Esophagus muscularis mucosa (tissue), 4 donors: ENCODE measurements at places on chromosomes 16 and 17. TPM values are rescaled to one million over a fixed set of nuclear protein-coding genes. Genes with fewer than 3 reads are reported as not detected.

- DNase-seq = no peak
- peaks cover 78% of the 10 kb centered on the region for H3K4me1 ChIP-seq
- peaks cover 70% of the 10 kb centered on the region for H3K27me3 ChIP-seq
- no peaks in the 10 kb centered on the region for H3K36me3 ChIP-seq
These were observed 1.6 kb downstream of the IRX3 start for GRCh38 chr16:54284931-54285413.

DNA sequence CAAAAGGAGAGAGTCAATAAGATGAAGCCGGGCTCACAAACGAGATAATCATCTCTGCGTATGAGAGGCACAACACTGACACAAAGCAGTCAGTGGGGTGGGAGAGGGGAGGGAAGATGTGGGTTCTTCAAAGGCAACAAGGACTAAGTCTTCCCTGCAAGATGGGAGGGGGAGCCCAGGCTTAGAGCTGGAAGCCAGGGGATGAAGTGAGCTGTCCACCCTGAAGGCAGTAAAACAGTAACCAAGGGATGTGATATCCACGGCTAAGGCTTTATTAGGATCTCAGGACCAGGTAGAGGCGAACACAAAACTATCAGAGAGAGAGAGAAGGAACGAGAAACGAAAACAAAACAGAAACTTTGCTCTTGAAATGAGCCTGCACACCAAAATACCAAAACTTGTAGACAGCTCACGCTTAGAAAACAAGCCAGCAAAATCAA, 115.9 kb downstream of the DYNLRB2 start:
- H3K36me3 ChIP-seq = no peaks in the 10 kb centered on the region
- no peak overlapping the region for H3K27ac ChIP-seq
- H3K4me1 ChIP-seq = no peaks in the 10 kb centered on the region

DNA sequence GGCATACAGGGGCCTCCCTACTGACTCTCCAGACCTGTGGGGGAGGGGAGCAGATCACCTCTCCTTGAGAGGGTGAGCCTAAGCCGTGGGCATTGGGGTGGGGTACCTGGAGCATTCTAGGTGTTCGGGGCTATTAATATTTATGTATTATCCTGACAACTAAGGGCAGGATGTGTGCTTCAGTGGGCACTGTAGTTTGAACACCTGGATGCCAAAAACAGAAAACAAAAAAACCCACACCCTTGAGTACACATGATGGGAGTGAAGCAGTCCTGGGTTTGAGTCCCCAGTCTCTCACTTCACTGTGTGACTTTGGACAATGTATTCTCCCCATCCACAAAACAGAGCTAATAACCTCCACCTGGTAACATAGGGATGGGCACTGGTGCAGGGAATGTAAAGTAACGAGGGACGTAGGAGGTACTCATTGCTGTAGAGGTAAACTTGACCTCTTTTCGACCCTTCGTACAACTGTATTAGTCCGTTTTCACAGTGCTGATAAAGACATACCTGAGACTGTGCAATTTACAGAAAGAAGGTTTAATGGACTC, 257.8 kb downstream of the CPPED1 start:
- no peak for DNase-seq
- no peaks in the 10 kb centered on the region for H3K4me1 ChIP-seq
- H3K27me3 ChIP-seq = no peaks in the 10 kb centered on the region
- H3K4me3 ChIP-seq = no peak overlapping the region
- no peaks in the 10 kb centered on the region for H3K36me3 ChIP-seq

Gene CIITA
- total RNA-seq = 6.8 TPM

DNA sequence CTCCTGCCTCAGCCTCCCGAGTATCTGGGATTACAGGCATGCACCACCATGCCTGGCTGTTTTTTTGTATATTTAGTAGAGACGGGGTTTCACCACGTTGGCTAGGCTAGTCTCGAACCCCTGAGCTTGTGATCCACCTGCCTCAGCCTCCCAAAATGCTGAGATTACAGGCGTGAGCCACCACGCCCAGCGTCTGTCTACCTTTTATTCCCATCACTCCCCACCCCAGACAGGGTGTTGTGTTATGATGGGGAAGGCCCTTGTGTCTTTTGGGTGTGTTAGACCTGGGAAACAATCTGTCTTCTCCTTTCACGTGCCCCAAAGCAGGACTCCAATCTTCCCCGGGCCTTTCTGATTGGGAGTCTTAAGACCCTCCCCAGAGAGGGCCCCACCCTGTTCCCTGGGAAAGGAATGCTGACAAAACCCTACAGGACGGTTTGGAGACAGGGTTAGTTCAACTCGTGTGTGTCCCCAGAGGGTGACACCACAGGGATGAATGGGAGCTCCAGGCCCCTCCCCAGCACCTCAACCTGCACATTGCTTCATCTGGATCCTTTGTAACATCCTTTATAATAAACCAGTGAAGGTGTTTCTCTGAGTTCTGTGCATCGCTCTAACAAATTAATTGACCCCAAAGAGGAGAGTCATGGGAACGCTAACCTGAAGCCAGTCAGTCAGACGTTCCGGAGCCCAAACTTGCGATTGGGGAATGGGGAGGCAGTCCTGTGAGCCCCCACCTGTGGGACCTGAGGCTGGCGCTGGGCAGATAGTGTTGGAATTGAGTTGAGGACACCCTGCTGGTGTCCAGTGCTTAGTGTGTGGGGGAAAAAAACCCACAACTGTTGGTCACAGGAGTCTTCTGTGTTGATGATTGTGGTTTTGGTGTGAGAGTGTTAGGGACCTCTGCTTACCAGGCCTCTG, 3.2 kb upstream of the ELOB start:
- H3K36me3 ChIP-seq = no peaks in the 10 kb centered on the region
- no peak overlapping the region for H3K4me3 ChIP-seq

DNA sequence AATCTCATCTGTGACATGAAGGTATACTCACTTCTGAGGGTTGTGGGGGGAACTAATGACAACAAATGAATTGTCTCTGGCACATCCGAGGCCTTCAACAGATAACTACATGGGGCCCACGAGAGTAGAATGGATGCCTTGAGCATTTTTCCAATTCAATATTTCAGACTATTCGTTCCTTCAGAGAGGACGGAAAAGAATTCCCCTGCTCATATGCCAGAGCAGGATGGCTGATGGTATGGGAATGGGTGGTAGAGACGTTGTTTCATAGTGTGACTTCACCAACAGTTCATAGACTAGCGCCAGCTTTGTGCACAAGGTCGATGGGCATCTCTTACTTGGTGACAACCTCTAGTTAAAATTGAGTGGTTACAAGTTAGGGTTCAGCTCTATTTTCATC, 61.3 kb downstream of the HLF start:
- H3K36me3 ChIP-seq = peaks cover 10% of the 10 kb centered on the region
- no peak overlapping the region for H3K27ac ChIP-seq
- no peak for DNase-seq
- no peak overlapping the region for H3K4me3 ChIP-seq

GRCh38 chr16:83579027-83579426, 228.8 kb upstream of the HSBP1 start:
- H3K4me1 ChIP-seq = no peaks in the 10 kb centered on the region
- H3K36me3 ChIP-seq = no peaks in the 10 kb centered on the region
- no peak overlapping the region for H3K4me3 ChIP-seq
- no peak for DNase-seq
- no peaks in the 10 kb centered on the region for H3K27me3 ChIP-seq
- no peak overlapping the region for H3K27ac ChIP-seq

Gene NPIPB6
- total RNA-seq = not detected

- no peaks in the 10 kb centered on the region for H3K27me3 ChIP-seq
- H3K27ac ChIP-seq = no peak overlapping the region
- DNase-seq = no peak
- H3K4me1 ChIP-seq = no peaks in the 10 kb centered on the region
These were observed 601.5 kb upstream of the SOX9 start for GRCh38 chr17:71519285-71519684.

- no peak for DNase-seq
- no peaks in the 10 kb centered on the region for H3K27me3 ChIP-seq
- H3K4me3 ChIP-seq = no peak overlapping the region
- no peak overlapping the region for H3K27ac ChIP-seq
These were observed 126.9 kb downstream of the SPACA3 start for GRCh38 chr17:33118391-33119075.

Gene MYH1
- not detected for total RNA-seq

DNA sequence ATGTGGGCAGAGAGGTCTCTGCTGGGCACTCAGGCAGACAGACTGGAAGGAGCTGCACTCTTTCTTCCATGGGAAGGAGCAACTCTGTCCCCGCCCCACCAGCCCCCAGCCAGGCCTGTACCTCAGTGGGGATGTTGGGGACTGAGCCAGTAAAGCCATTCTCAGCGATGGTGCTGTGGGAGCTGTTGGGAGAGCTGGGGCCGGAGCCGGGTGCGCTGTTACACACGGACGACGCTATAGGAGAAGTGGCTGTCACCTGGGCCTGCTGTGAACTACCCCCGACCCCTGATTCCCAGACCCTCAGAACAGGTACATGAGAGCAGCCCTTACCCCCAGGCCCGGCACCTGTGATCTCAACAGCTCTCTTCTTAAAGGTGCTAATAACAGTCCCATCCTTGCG, 21.5 kb downstream of the G6PC3 start:
- no peak overlapping the region for H3K27ac ChIP-seq
- no peak overlapping the region for H3K4me3 ChIP-seq
- no peak for DNase-seq
- H3K36me3 ChIP-seq = peaks cover 65% of the 10 kb centered on the region
- H3K27me3 ChIP-seq = no peaks in the 10 kb centered on the region

Gene TLCD3A
- 2.1 TPM for total RNA-seq

Gene CIAPIN1
- 27.0 TPM for total RNA-seq

DNA sequence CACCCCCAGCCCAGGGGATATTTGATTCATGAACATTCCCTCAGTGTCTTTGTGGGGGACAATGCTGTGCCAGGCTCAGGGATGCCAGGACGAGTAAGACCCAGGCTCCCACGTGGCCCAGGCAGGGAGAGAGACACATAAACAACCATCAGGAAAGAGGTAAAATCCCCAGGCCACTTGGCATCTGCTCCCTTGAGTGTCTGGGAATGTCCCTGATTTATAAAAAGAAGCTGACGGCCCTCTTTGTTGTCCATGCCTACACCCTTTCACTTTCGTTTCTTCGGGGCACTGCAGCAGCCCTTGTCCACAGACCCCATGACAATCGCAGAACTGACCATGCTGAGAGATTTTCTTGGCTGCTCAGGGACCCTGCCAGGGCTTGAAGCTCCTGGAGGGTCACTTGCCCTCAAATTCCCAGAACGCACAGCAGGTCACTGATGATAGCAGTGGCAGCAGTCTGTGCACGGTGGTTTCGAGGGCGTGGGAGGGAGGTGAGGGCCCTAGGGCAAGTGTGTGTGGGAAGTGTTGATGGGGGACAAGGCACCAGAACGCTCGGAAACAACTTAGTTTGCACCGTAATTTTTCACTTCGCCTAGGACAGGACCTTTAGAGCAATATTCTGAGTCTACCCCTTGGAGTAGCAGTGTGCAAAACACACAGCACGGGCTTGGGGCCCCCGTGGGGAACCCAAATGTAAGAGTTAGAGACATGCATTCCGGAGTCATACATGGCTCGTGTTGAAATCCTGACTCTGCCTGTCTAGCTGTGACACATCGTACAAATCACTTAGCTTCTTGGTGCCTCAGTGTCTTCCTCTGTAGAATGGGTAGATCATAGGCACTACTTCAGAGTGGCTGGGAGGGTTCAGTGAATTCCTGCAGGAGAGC, 4.7 kb downstream of the NOD2 start:
- H3K27ac ChIP-seq = peak overlapping the region; percentile 61
- H3K27me3 ChIP-seq = no peaks in the 10 kb centered on the region
- H3K4me1 ChIP-seq = peaks cover 43% of the 10 kb centered on the region
- no peaks in the 10 kb centered on the region for H3K36me3 ChIP-seq
- H3K4me3 ChIP-seq = peak overlapping the region; percentile 44

DNA sequence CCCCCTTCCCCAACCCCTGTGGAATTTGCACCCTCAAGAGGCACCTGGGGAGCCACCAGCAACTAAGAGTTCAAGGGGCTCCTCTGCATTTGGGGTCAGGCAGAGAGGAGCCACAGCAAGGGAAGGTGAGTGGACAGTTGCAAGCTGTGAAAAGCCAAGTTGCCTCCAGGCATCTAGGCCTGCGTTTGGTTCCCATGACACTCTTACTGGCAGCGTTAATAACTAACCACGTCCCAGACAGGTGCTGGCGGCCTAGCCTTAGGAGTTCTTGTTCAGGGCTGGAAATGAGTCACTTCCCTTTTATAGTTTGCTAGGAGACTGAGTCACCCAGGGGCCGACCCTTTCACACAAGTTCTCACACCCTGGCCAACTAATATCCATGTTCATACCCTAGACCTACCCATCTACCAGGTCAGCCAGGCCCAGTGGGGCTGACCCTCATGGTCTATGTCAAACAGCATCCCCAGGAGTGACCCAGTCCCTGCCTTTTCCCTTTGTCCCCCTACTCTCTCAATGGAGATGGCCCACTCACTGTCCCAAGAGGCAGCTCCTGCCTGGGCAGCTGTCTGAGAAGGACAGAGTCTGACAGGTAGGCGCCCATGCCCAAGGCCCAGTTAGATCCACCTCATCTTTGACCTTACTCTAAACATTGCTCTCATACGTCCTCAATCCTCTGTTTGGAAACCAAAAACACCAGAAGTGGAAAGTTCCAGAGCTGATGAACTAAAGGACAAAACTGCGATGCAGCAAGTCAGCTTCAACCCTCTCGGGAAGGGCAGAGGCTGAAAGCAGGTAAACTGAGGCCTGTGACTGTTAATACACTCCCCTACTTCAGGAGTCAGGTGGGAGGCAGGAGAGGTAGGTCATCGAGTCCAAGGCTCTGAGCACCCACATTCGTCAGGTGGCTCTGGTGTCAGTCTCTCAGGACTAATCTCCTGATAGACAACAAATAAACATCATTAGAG, 300.6 kb downstream of the SOX9 start:
- H3K27me3 ChIP-seq = no peaks in the 10 kb centered on the region
- no peak for DNase-seq
- no peak overlapping the region for H3K4me3 ChIP-seq
- H3K27ac ChIP-seq = no peak overlapping the region
- H3K36me3 ChIP-seq = no peaks in the 10 kb centered on the region

DNA sequence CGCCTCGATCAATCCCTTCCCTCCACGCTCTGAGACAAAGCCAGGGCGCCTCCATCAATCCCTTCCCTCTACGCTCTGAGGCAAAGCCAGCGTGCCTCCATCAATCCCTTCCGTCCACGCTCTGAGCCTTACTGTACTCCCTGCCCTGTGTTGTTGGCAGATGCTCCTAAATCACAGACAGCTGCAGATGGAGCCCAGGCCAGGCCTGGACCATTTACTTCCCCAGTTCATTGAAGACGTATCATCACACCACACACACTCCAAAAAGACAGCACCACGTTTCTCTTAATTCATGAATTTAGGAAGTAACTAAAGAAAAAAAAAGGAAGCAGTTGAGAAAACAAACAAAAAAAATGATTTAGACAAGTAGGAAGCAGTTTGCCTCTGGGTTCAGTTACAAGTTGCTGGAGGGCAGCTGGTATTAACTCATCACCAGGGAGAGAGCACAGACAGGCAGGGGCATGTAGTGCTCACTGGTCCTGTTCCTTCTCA, 7.4 kb upstream of the CD300LD start:
- H3K4me1 ChIP-seq = no peaks in the 10 kb centered on the region
- DNase-seq = no peak
- H3K27me3 ChIP-seq = no peaks in the 10 kb centered on the region
- no peak overlapping the region for H3K27ac ChIP-seq
- no peaks in the 10 kb centered on the region for H3K36me3 ChIP-seq
- H3K4me3 ChIP-seq = no peak overlapping the region

Gene DCXR
- total RNA-seq = 106 TPM

Gene EIF3CL
- total RNA-seq = 115 TPM

- H3K27ac ChIP-seq = no peak overlapping the region
- no peak overlapping the region for H3K4me3 ChIP-seq
- H3K27me3 ChIP-seq = no peaks in the 10 kb centered on the region
- H3K4me1 ChIP-seq = peaks cover 6% of the 10 kb centered on the region
- H3K36me3 ChIP-seq = no peaks in the 10 kb centered on the region
These were observed 5.9 kb upstream of the XYLT1 start for GRCh38 chr16:17476414-17477259.

Gene ORC6
- total RNA-seq = 0.83 TPM
